Glutamatergic neuron (in vitro differentiated cells): ENCODE measurements at places on chromosomes 7 and 10.

- DNase-seq, result no peak
Measured at GRCh38 chr7:24945899-24946298, 34.1 kb downstream of the OSBPL3 start.

GRCh38 chr10:86661161-86662025 lies 6.9 kb upstream of the LDB3 start:
- peak; percentile 22 for DNase-seq

GRCh38 chr7:14292737-14293136 lies 303.3 kb upstream of the ETV1 start:
- DNase-seq, result no peak

DNA sequence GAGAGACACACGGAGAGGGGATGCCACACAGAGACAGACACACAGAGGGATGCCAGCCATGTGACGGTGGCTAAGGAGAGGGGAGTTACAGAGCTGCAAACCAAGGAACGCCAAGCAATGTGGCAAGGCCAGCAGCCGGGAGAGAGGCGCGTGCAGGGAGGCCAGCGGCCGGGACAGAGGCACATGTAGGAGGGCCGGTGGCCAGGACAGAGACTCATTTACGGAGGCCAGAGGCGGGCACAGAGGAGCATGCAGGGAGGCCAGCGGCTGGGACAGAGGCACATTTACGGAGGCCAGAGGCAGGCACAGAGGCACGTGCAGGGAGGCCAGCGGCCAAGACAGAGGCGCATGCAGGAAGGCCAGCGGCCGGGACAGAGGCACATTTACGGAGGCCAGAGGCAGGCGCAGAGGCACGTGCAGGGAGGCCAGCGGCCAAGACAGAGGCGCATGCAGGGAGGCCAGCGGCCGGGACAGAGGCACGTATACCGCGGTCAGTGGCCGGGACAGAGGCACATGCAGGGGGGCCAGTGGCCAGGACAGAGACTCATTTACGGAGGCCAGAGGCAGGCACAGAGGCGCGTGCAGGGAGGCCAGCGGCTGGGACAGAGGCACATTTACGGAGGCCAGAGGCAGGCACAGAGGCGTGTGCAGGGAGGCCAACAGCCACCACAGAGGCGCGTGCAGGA lies 40.4 kb downstream of the INSIG1 start:
- DNase-seq, result no peak

DNA sequence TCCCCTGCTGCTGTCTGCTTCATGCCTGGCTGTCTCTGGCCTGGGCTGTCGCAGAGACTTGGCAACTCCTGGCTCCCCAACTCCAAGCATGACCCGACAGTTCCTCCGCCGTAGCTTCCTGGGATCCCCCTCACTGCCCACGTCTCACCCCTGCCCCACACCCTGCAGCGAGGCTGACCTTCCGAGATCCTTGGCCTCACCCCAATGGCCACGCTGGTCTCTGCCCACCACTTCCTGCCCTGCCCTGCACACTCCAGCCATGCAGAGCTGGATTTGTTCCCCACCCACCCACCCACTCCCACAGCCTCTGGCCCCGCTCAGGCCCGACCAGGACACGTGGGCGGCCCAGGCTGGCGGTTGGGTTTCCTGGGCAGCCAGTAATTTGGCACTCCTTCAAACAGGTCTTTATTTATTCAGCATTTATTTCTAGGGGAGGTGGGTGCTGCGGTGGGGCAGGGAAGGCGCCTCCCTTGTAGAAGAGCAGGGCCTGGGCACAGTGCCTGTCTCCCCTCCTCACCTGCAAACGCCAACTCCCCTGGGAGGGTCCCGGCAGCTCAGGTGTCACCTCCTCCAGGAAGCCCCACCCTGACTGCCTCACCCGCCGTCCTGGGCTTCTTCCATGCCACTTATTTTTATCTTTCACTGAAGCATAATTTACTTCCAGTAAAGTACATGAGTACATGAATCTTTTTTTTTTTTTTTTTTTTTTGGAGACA lies 25.5 kb downstream of the GTF2IRD1 start:
- no peak for DNase-seq

DNA sequence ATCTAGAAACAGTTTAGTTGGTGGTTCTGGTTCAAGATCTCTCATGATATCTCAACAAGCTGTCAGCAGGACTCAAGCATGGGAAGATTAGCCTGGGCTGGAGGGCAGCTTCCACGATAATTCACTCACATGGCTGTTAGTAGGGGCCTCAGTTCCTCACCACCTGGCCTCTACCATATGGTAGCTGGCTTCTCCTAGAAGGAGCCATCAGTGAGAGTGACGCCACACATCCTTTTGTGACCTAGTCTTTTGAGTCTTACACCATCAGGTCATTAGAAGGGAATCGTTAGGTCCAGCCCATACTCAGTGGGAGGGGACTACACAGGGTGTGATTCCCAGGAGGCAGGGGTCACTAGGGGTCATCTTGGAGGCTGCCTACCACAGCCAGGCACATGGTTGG lies 239.3 kb upstream of the PLPP4 start:
- peak; percentile 61 for DNase-seq

- DNase-seq, result no peak
Measured at GRCh38 chr10:273088-273487, 137.8 kb downstream of the ZMYND11 start.

- no peak for DNase-seq
Measured at GRCh38 chr10:28020993-28021982, 22.4 kb upstream of the ODAD2 start.

GRCh38 chr7:30471205-30471604 lies 7.4 kb downstream of the NOD1 start:
- DNase-seq, result no peak

DNA sequence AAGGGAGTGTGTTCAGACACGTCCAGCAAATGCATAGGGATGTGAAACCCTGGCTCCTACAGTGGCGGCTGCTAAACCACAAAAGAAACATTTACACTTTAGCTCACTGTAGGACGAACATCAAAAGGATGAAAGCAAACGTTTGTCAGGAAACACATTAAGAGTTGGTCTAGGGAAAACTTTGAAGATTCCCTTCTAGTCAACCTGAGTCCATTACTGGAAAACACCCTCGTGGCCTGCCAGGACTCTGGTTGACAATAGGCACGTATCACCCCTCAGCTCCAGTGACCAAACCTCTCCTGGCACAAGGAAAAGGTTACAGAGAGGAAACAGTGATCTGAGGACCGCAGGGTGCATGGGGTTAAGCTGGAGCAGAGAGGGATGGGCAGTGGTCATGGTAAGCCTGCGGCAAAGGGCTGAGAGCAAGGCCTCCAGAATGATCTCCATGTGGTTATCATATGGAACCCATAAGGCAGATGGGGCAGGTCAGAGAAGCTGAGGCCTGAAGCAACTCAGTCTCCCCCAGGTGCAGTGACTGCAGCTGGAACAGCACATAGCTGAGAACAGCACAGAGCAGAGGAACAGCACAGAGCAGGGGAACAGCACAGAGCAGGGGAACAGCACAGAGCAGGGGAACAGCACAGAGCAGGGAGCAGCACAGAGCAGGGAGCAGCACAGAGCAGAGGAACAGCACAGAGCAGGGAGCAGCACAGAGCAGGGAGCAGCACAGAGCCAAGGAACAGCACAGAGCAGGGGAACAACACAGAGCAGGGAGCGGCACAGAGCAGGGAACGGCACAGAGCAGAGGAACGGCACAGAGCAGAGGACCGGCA lies 49.9 kb downstream of the CHST15 start:
- DNase-seq, result no peak

DNA sequence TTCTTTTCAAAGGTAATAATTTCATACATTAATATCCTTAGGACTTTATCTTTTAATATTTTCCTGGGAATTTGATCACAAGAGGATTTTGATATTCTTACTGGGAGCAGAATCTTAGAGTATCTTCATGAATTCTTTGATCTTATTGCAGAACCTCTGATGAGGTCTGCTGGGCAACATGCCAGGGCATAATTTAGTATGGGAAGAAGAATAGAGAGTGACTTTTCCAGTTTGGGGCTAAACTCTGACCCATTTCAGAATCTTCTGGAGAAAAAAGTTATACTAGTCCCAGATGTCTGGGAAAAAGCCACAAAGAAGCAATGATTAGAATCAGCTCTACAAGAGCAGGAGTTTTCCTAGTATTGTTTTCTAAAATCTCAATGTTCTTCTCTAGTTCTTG lies 28.0 kb upstream of the RSU1 start:
- no peak for DNase-seq

GRCh38 chr7:90771281-90771680 lies 175.2 kb downstream of the CDK14 start:
- no peak for DNase-seq

- DNase-seq, result peak; percentile 51
Measured at GRCh38 chr10:123140164-123140982, 4.6 kb downstream of the HMX3 start.

GRCh38 chr10:16952080-16952479 lies 134.9 kb upstream of the RSU1 start:
- DNase-seq, result no peak

DNA sequence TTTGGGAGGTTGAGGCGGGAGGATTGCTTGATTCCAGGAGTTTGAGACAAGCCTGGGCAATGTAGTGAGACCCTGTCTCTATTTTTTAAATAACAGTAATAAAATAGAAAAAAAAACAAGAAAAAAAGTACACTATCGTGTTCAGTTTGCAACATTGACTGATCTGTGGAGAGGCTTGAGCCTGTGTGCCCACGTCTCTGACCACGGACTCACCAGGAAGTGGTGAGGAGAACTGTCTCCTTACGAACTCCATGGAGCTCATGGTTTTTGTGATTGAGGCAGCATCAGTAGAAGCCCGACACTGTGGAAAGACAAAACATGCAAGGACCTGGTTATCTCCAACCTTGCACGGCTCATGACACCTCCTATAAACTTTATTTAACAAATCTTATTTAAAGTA lies 23.9 kb upstream of the DNAJB6 start:
- DNase-seq, result no peak

DNA sequence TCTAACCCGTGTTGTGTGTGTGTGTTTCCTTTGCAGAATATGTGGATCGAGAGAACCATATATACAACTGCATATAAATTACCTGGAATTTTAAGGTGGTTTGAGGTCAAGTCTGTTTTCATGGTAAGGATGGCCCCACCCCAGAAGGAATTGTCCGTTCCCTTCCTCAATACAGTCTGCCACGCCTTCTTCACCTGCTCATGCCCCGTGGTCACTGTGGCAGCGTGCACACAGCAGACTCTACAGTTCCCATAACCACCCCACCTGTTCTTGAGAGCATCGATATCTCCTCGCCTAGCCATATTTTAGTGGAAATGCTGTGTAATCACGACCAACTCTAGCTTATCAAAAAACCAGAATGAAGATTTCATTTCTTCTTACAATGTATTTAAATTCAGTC lies 134.0 kb upstream of the NPS start:
- DNase-seq, result no peak

- DNase-seq, result peak; percentile 79
Measured at GRCh38 chr7:1812509-1813393, 142.7 kb downstream of the ELFN1 start.

DNA sequence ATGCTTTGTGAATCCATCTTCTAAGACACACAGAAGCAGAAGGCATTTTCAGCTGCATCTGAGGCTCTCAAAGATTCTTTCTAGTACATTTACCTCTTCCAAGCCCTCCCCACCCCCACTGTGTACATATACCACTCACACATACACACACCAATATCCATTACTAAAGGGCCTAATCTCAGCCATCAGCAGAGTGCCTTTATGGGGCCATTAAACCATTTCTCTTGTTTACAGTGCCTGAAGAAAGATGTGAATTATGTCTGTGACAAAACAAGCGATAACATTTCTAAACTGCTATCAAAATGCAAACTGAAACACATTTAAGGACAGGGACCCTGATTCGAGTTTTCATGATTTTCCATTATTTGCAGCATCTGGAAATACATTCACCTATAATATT lies 40.0 kb downstream of the ETV1 start:
- DNase-seq, result peak; percentile 18

DNA sequence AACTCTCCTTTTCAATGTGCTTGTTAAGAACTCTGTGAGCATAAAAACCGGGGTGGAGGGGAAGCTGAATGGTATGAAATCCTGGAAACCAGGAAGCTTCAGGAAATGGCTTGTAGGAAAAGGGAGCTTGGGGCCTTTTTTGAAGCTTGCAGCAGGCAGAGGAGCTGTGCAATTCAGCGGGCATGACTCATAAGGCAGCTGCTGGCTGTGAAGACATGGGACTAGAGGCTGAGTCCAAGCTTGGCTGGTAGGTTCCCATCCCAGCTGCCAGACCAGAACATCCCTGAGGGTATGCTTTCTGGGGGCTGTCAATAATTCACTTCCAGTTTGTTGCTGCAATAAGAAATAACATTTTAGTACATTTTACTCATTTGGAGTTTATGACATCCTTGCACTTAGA lies 36.8 kb upstream of the CDC14C start:
- no peak for DNase-seq

GRCh38 chr10:62297857-62298256 lies 29.2 kb upstream of the RTKN2 start:
- no peak for DNase-seq

- no peak for DNase-seq
Measured at GRCh38 chr10:28841625-28842024, 164.3 kb downstream of the BAMBI start.

DNA sequence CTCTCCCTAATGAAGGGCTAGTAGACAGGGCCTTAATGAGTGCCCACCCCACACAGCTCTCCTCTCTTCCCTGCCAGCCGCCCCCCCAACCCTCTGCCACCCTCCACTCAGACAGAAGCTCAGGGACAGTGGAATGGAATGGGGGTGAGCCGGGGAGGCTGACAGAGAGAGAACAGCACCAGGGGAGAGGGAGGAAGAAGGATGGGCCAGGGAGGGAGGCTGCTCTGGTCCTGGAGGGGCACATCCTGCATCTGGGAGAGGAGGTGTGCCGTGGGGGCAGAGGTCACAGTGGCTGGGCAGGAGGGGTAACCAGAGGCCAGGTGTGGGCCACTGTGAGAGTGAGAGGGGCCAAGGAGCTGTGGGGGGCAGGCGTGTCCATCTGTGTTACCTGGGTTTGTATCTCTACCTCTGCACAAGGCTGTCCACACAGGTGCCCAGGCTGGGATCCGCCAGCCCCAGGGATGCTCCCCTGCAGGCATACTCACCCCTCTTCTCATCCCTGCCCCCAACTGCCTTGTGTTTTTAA lies 2.4 kb downstream of the NYAP1 start:
- no peak for DNase-seq

- DNase-seq, result no peak
Measured at GRCh38 chr10:23516530-23516929, 77.7 kb downstream of the OTUD1 start.

- no peak for DNase-seq
Measured at GRCh38 chr7:19024261-19024660, 93.2 kb downstream of the TWIST1 start.
